ENCODE measurements at places on chromosomes 1 and 21.

GRCh38 chr1:18820791-18821641 is 38.4 kb downstream of the TAS1R2 start:
- DNase-seq, result peak; percentile 11

GRCh38 chr1:103142461-103142860 is 34.1 kb upstream of the COL11A1 start:
- DNase-seq, result no peak

DNA sequence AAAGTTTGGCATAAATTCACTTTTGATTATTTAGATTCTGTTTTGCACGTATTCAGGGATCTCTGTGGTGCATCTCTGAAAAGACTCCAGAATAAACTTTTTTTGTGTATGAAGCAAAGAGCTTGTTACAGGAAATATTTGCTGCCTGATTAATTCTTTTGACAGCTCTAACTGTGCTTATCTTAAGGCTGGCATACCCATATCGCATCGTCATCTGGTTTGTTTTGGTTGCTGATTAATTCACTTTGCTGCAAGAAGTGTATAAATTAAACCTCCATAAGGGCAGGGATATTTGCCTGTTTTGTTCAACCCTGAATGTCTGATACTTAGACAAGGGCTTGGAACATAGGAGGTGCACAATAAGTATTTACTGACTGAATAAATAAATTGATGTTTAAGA is 17.5 kb upstream of the DUSP10 start:
- no peak for DNase-seq

GRCh38 chr1:163912170-163912884 is 590.6 kb downstream of the NUF2 start:
- DNase-seq, result no peak

GRCh38 chr1:9912264-9912936 is 2.3 kb upstream of the CTNNBIP1 start:
- no peak for DNase-seq

DNA sequence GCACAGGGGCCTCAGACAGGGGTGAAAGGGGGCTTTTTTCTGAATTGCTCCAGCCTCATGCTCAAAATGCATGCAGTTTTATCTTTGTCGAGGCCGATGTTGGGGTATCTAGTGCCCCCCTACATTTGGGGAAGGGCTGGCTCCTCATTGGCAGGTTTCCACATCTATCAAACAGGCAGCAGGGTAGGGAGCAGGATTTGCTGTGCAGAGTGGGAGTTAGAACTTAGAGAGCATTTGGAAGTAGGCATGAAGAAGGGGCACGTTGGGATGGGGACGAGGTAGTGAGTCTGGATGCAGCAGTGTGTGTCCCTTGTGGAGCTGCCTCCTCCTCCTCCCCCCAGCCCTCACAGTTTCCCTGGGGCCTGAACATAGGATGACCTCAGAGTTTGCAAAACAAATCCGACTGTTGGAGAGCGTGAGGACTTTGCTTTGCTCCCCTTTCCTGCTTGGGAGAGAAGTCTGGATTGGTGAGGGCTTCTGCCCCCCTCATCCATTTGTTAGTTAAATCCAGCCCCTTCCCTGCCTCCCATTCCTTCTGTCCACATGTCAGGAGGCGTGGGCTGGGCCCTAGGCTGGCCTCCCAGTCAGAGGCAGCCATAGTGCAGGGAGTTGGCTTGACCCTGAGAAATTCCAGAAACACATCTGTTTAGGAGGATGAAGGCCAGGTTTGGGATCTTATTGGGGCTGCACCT is 36.9 kb upstream of the GPR37L1 start:
- DNase-seq, result no peak

- no peak for DNase-seq
Observed at GRCh38 chr1:47675047-47675675, 237.3 kb downstream of the FOXD2 start.

DNA sequence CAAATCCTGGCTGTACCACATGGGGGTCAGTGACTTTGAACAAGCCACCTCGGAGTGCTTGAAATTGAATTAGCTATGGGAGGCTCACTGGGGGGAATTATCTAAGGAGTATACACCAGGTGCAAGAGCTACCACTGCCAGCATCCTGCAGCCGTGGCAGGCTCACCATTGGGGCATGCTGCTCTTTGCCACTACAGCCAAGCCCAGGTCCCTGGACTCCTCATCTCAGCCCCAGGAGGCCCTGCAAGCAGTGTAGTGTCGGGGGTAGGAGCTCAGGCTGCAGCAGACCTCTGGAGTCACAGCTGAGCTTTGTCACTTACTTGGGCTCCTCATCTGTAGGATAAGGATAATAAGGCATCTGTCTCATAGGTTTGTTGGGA is 35.3 kb downstream of the ACOT11 start:
- DNase-seq, result no peak

Measured in NCI-H187 treated with DMSO at 0.1 percent for 48 hours (cell line).